EH (cell line): ENCODE measurements at places on chromosomes 6 and 20.

DNA sequence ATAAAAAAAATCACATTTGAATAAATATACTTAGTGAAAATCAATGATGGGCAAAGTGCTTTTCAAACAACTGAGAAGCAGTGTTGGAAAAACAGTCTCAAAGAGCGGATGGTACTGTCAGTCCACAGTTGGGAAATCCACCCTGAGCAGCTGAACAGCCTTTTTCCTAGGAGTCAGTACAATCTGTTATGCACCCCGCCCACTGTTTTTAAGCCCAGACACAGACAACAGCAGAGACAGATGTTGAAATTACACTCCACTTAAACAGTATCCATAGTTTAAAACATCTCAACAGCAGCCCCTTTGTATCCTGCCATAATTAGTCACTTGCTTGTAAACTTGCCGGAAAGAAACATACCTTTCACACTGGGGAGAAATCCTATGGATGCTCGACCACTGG, 372 bp downstream of the KIAA0408 start:
- DNase-seq, result peak; percentile 27

GRCh38 chr6:13488015-13488895, 855 bp upstream of the GFOD1 start:
- DNase-seq, result peak; percentile 39

DNA sequence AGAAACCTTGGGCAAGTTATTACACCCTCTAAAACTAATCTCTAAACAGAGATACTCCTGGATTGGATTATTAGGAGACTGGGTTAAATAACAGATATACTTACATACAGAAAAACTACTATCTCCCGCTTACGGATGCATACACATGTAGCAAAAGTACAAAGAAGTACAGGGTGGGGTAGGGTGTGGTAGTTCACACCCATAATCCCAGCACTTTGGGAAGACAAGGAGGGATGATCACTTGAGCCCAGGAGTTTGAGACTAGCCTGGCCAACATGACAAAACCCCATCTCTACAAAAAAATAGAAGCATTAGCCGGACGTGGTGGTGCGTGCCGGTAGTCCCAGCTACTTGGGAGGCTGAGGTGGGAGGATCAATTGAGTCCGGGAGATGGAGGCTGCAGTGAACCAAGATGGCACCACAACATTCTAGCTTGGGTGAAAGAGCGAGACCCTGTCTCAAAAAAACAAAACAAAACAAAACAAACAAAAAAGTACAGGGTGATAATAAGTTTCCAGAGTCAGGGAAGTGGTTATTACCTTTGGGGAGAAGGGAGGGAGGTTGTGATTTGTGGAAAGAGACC, 8.1 kb downstream of the PIM1 start:
- DNase-seq, result no peak

- no peak for DNase-seq
These were observed 121.2 kb downstream of the GMPR start for GRCh38 chr6:16359563-16359962.

DNA sequence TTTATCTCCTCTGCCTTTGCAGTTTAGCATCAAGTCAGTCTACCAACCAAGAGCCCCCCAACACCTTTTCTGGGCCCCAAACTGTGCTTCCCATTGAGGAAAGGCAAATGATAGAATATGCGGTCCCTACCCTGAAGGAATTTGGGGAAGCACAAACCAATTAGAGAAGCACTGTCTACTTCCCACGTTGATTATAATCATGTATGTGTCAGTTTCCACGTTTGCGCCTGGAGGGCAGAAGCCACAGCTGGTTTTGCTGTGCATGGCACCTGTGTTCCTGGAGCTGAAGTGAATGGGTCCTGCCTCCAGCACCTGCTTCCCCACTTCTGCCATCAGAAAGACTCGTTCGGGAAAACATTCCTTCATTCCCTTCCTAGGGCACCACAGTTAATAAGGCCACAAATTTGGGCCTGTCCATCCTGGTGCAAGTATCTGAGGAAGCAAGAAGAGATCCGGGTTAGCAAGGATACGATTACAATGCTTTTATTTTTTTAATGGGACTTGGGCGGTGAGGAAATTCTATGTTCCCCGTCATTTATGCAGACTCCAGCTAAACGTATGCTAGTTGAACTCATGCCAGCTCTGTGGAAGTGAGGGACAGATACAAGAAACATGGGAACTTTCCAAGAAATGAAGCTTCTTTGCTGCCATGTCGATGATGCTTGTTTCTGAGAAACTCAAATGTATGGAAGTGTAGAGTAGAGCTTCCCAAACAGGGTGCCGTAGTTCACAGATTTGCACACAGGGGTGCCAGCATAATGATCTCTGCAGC, 333.5 kb downstream of the NRN1 start:
- no peak for DNase-seq
